Posterior vena cava (tissue), 2 donors: ENCODE measurements at places on chromosomes 6 and 20. TPM values are rescaled to one million over a fixed set of nuclear protein-coding genes. Genes with fewer than 3 reads are reported as not detected.

DNA sequence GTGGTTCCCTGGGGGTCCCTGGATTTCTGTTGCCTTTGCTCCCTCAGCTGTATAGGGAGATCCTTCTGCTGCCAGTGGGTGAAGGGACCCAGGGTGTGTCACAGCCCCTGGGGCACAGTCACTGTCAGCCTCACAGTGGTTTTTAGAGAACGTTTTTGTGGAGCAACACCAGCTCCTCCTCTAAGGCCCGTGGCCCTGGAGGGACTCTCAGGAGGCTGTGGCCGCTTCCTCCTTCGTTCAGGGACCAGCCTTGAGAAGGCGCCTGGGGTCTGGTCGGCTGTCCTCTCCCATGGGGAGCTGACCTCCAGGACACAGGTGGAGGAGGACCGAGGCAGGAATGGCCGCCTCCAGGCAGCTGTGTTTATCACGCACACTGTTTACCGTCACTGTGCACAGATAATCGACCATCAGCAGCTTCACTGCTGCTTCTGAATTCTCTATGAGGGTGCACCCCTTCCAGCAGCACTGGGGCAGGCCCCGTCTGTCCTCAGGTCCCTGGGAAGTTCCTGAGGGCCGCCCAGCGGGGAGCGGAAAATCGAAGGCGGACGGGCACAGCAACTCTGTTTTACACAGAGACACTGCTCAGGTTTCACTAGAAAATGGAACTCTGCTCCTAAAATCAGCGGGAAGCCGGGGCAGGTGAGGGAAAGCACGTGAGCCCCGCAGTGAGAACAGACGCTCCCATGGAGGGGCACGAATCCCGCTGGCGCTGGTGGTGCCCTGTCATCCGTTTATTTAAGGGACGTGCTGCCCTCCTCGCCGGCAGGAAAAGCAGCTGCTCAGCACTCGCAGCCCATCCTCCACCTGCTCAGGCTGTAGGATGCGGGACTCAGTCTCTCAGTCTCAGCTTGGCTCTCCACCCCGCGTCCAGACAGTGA is 10.4 kb upstream of the FRMD1 start:
- peak; percentile 77 for DNase-seq

DNA sequence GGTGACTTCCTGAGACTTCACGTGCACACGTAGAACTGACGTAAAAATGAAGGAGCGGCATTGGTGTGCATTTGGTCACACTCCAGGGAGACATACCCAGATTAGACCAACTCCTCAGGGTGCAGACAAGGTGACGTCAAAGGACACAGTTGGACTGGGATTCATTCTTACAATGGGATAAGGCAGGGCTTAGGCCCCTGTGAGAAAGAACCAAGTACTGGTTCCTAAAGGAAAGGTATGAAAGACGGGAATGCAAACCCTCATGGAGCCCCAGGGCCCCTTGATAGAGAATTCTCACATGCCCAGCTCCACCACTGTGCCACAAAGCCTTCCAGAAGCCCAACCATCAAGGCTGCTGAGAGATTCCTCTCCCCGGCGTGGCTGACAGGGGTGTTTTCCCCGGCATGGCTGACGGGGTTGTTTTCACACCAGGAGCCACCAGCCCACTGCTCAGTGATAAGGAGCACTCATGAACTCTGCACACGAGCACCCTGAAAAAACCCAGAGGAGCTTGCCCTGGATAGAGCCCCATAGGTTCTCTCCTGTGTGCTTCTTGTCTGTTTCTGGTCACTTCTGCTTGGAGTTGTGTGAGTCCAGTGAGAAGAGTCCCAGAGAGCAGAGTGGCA is 90.1 kb downstream of the CAP2 start:
- DNase-seq = no peak

- DNase-seq = no peak
Observed at GRCh38 chr20:1816384-1817381, 78.5 kb upstream of the SIRPA start.

- no peak for DNase-seq
Observed at GRCh38 chr6:86152546-86152945, 509.9 kb upstream of the SYNCRIP start.

DNA sequence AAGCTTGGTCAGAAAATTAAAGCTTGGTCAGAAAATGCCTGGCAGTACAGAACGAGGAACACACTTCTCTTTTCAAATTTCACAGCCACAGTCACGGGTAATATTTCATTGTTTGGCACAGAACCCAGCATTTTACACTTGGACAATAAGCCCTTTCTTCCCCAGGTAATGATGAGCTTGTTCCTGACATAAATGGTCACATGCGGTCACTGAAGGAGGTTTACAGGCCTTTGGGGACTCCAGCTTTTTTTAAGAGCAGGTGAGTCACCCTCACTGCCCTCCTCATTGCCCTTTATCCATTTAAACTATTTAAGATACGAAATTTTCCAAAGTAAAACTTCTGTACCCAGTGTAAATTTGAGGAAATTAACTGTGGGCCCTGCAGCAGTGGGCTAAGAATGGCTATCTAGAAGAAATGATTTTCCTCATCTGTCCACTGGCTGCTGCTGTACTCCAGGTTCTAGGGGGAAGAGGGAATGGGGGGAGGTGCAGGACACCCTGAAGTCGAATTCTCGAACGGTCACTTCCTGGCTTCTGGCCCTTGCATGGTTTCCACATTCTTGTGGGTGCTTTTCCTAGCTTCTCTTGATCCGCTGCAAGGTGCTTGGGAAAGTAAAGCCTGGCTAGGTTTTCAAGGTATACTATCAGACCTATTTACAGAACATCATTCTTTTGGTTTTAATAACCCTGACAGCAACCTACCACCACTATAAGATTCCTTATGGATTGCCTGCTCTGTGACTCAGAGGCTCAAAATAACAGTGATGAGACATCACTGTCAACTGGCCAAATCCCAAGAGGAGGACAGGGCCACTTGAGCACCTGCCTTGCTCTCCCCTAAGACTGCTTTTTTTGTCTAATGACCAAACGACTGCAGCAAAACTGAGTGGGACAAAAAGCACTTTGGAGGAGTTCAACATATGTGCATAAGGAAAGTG is 75.8 kb downstream of the PREP start:
- DNase-seq = no peak

DNA sequence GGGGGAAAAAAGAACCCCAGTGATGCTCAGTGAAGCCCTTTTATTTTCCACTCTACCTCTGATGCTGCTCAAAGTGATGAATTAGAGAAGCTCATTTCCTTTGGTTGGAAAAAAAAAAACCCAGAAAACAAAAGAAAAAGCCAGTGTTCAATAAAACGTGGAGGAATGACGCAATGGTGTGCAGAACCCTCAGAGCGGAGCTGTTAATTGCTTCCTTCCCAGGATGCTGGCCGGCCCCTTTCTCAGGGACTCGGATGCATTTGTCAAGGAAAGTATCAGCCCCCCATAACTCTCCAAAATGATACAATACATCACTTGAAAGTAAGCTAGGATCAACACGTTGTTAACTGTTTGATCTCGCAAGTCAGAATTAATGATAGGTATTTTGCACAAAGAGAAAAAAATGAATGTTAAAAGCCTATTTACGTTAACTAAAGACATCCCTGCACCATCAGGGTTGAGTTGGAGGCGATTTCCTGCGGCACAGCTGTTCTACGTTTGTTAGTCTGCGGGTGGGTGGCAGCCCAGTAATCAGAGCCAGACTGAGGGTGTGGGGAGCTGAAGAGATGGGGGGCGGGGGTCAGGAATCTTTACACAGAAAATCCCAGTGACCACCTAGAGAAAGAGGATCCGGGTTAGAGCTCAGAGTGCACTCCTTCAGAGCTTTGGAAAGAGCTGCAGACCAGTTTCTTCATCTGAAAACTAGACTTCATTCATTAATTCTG is 132.4 kb downstream of the BMP7 start:
- DNase-seq = no peak

- DNase-seq = no peak
Observed at GRCh38 chr6:21887231-21888185, 294.0 kb downstream of the SOX4 start.

- DNase-seq = no peak
Observed at GRCh38 chr20:10777710-10778109, 103.9 kb upstream of the JAG1 start.

DNA sequence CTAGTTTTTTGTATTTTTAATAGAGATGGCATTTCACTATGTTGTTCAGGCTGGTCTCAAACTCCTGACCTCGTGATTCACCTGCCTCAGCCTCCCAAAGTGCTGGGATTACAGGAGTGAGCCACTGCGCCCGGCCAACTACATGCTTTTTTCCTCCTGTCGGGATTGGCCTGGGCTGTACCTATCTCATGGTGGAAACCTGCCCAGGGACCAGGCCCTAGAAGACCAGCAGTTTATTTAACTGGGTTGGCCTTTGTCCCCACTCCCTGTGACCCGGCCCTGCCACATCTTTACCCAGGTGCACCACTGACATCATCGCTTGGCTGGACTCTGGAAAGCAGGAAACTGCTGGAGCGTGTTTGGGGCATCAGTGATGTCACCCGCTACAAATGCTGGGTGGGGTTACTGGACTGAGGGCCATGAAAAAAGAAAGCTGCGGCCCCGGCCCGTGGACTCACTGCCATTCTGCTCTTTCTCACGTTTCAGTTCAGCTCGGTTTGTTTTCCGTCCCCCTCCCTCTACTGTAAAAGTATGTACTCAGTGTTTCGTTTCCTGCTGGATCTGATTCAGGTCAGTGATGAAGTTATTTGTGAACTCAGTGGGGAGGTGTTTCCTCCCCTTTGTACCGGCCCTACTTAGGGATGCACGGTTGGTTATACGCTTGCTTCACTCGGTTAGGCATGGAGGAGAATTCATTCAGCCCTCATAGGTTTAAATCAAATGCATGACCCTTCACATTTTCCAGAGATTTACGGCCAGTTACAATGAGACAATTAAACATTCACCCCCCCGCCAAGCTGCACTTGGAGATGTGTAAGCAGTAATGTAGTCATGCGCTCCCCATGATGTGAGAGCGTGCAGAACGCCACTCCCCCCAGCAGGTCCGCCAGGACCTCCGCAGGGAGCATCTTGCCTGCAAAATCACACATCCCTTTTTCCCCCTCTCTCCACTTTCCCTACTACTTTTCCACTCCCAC is 179.3 kb downstream of the MTHFD1L start:
- DNase-seq = no peak

GRCh38 chr20:57002066-57002570 is 264.3 kb downstream of the BMP7 start:
- no peak for DNase-seq

Gene SLC35F1
- total RNA-seq = 1.2 TPM

Gene MRS2
- total RNA-seq = 17.6 TPM

Gene GPR63
- 0.56 TPM for total RNA-seq

Gene C20orf144
- not detected for total RNA-seq

Gene NKX2-4
- total RNA-seq = not detected

Gene ADGRF5
- total RNA-seq = 24.1 TPM

Gene PSORS1C1
- total RNA-seq = 1.9 TPM
